ENCODE measurements at places on chromosomes 16 and 17.

DNA sequence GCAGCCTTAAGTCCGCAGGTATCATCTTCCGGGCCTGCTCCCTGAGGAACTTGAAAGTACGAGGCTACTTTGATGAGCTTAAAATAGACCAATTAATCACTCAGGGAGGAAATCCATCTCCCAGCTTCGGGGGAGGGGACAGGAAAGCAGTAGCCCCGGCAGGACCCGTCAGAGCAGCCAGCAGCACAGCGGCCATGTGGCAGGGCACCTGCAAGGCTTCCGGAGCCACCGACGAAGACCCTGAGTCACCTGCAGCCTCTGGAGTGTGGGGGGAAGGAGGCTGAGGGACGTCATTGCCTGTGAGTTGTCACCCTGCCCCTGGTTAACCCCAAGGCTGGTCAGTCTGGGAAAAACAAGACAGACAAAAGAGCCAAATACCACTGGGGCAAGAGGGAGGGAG is 4.4 kb upstream of the CYB561 start:
- no peak for DNase-seq

DNA sequence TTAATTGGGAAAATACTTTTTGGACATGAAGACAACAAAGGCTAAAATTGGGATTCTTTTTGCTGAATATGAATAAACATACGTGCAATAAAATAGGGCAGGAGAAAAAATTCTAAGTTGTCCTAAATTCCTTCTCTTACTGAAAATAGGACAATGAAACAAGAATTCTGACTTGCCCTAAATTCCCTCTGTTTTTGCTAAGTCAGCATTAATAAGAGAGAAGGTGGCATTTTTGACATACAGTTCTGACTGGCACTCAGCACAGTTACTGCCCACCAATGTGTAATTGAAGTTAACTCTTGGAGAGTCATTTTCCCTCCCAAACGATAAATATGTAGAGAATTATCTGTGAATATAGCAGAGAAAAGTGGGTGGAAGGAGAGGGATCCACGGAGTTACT is 1021.1 kb upstream of the CDH8 start:
- DNase-seq = no peak

DNA sequence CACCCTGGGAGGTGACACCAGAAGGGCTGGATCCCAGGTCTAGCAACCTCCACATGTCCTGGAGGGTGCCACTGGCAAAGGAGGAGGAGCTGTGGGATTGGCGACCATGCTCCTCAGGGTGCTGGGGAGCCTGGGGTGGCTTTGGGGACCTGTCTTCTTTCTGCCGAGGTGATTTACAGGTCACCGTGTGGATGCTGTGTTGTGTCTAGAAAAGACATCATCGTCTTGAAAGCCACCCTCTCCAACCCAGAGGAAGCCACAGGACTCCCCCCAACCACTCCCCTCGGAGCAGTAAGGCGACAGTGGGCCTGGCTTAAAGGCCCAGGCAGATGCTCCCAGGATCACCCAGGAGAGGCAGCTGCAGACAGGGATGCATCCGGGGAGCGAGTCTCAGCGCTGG is 29.7 kb upstream of the FASN start:
- no peak for DNase-seq

DNA sequence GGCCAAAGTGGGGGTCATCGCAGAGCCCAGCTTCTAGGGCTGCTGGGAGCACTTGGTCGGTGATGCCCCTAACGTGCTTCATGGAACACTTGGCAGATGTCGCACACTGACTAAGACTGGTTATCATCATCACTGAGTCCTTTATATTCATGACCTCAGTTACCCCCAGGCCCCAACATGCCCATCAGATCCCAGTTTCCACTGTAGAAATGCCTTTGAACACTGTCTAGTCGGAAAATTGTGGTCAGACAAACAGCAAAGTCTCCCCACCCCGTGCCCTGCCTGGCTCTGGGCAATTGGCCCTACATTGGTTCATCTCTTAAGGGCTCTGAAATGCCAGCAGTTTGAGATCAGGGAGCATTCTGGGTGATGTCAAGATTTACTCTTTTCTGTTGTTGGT is 51.3 kb downstream of the NKD1 start:
- DNase-seq = no peak

- no peak for DNase-seq
Observed at GRCh38 chr16:11557801-11558200, 28.9 kb downstream of the LITAF start.

GRCh38 chr16:65751622-65752521 is 614.6 kb upstream of the CDH5 start:
- DNase-seq = no peak
